Stimulated activated CD4-positive, alpha-beta T cell treated with anti-CD3 and anti-CD28 coated beads, Interleukin-1b, Interleukin-23, amount 100 ng/mL, for 1 hour (primary cell): ENCODE measurements at places on chromosomes 4 and X.

GRCh38 chr4:62644372-62644771, 1444.2 kb downstream of the ADGRL3 start:
- no peak for DNase-seq

GRCh38 chr4:186920992-186921391, 197.3 kb upstream of the FAT1 start:
- DNase-seq = no peak

GRCh38 chr4:181957088-181957487, 286.1 kb upstream of the TENM3 start:
- no peak for DNase-seq

DNA sequence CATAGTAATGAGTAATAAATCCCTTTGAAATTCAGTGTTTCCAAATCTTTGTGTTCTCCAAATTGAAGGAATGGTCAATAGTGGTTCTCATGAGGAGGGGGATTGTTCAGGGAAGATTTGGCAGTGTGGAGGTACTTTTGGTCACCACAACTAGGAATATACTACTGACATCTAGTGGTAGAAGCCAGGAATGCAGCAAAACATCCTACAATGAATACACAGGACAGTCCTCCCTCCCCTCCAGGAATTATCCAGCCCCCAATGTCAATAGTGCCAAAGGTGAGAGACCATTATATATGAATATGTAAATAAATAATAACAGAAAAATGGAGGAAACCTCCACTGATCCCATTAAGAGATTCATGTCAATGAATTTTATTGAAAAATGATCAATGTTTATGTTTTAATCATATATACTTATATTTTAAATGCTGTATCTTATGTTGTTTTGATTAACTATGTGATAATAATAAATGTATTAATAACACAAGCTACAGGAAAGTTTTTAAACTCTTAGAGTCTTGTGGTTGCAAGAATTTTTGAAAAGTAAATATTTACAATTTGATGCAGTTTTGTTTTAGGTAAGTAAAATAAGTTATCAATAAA, 14.4 kb upstream of the FAM9A start:
- no peak for DNase-seq

GRCh38 chrX:46582325-46582724, 8.8 kb downstream of the CHST7 start:
- DNase-seq = no peak

DNA sequence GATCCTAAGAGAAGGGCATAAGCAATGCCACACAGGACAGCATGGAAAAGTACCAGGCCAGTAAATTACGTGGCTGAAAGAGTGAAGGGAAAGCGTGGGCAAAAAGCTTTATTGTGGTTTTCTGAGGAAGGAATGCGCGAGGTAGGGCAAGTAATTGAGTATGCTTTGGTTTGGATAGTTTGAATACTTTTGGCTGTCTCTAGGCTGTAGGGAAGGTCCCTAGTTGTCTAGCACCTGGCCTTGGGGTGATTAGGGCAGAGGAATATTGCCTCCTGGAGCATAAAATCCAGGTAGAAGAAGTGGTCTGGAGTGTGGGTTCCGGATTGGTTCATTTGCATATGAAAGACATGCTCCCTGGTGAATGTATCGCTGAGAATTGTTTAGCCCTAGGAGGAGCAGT, 46.4 kb upstream of the NALF2 start:
- no peak for DNase-seq

GRCh38 chr4:23174179-23174578, 481.4 kb downstream of the GBA3 start:
- no peak for DNase-seq

DNA sequence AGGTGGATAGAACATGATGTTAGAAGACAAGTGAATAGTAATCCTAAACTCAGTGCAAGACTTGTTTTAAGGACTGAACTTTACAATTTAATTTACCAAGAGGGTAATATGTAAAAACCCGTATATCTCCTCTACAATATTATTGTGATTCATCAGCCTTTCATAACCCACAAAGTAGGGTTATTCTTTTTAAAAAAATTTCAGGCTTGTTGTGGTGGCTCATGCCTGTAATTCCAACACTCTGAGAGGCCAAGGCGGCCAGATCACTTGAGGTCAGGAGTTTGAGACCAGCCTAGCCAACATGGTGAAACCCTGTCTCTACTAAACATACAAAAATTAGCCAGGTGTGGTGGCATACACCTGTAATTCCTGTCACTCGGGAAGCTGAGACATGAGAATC, 7.2 kb downstream of the IBSP start:
- no peak for DNase-seq

- no peak for DNase-seq
Measured at GRCh38 chrX:70470850-70471289, 26.2 kb downstream of the DLG3 start.

DNA sequence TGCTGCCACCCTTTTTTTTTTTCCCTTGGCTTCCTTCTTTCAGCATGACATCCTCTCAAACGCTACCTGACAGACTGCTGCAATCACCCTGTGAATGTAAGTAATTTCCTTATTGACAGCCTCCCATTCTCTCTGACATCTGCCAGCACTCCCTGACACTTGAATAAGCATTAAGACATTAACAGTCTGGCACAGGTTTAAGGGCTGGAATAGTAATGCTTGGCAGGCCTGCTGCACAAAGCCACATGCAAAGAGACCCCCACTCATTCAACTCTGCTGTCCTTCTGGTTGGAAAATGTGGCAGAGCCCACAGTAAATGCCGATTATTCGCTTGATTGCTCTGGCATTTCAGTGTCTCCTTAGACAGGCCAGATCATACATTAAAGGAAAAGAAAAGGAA, 28.1 kb upstream of the RASGEF1B start:
- DNase-seq = no peak
